ENCODE measurements at places on chromosomes 2 and 18.

DNA sequence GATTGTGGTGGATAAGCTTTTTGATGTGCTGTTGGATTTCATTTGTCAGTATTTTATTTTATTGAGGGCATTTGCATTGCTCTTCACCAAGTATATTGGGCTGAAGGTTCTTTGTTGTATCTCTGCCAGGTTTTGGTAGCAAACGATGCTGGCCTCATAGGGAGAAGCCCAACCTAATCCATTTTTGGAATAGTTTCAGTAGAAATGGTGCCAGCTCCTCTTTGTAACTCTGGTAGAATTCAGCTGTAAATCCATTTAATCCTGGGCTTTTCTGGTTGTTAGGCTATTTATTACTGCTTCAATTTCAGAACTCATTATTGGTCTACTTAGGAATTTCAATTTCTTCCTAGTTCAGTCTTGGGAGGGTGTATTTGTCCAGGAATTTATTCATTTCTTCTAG lies 309.8 kb upstream of the SETBP1 start:
- DNase-seq, result no peak

GRCh38 chr18:67402543-67402942 lies 114.0 kb downstream of the DSEL start:
- no peak for DNase-seq

DNA sequence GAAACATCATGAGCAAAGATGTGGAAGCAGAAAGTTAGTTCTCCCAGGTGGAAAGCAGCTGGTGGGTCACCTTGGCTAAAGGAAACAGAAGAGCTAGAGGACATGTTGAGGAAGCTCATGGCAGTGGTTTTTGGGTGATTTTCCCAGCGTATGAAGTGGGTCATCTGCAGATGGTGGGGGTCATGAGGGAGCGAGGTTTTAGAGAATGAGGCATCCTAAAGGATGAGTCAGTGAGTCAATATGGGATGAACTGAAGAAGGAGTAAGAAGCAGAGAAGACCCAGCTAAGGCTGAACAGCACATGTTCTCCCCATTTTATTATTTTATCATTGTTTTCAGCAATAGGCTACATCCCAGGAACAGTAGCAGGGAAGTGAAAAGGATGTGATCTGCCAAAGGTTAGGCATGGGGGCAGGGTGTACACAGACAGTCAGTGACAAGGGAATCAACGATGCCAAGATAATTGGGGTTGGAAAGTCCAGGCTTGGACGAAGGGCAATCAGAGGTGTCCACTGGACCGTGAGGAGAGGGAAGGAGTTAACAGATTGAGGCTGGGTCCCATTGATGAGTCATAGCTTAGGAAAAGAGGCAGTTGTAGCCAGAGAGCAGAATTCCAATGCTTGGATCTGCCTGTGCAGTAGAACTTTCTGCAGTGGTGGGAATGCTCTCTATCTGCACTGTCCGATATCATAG lies 289.3 kb upstream of the RAB12 start:
- DNase-seq, result no peak

GRCh38 chr18:51234117-51235008 lies 36.9 kb upstream of the MEX3C start:
- DNase-seq, result no peak

GRCh38 chr2:173077506-173078177 lies 2.0 kb downstream of the MAP3K20 start:
- no peak for DNase-seq

GRCh38 chr2:82344670-82345069 lies 2040.1 kb upstream of the LRRTM1 start:
- no peak for DNase-seq

- no peak for DNase-seq
Measured at GRCh38 chr18:72866901-72867745, 664 bp downstream of the NETO1 start.
